Thymus (tissue), 14 donors: ENCODE measurements at places on chromosomes 5 and 9.

DNA sequence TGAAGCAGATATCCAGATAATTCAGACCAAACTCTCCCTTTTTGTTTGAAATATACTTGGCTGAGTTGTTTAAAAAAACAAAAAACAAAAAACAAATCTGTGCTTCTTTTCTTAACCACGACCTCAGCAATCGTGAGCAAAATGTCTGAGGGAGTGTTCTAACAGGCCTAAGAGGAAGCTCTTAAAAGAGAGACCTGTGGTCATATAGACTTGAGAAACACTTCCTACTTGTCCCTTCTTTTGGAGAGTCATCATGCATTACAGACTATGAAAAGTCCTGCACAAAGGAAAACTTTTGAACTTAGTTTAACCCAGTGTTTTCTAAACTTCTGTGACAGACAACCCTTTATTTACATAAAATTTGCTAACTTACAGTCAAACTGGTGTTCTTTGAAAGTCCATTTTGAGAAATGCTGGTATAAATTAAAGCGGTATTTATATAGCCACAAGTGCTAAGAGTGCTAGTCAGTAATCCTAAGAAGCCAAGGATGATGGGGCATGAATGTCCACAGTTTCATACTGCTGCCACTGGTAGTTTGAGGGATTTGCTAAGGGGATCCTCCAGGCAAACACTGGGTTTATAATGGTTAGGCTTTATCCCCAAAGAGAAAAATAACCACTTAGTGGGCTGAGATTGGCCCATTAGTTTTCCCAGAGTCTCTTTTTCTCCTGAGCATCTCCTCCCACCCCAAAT is 199.8 kb downstream of the LRRC70 start:
- DNase-seq: peak; percentile 1

DNA sequence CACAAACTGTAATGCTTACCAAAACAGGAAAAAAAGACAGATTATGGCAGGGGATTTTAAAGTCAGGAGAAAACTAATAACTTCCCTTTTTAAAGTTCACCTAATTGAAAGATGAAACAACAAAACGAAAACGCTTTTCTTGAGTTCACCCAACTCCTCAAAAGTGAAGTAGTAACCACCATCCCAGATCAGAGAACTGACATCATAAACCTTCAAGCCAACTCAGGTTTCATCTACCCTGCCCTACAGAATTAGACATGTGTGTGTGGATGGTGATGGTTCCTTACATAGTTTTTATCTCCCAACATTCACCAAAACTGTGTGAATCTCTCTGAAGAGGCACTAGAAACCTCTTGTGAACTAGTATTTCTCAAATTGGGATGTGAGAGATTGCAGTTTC is 195.2 kb upstream of the PTGER4 start:
- DNase-seq: no peak

- no peak for DNase-seq
Observed at GRCh38 chr5:167899490-167900070, 391.9 kb upstream of the WWC1 start.

GRCh38 chr9:124110307-124110915 is 98.8 kb downstream of the LHX2 start:
- peak; percentile 48 for DNase-seq

GRCh38 chr9:108855529-108855886 is 278 bp downstream of the ACTL7B start:
- no peak for DNase-seq

GRCh38 chr5:82255844-82256243 is 22.3 kb downstream of the RPS23 start:
- no peak for DNase-seq

DNA sequence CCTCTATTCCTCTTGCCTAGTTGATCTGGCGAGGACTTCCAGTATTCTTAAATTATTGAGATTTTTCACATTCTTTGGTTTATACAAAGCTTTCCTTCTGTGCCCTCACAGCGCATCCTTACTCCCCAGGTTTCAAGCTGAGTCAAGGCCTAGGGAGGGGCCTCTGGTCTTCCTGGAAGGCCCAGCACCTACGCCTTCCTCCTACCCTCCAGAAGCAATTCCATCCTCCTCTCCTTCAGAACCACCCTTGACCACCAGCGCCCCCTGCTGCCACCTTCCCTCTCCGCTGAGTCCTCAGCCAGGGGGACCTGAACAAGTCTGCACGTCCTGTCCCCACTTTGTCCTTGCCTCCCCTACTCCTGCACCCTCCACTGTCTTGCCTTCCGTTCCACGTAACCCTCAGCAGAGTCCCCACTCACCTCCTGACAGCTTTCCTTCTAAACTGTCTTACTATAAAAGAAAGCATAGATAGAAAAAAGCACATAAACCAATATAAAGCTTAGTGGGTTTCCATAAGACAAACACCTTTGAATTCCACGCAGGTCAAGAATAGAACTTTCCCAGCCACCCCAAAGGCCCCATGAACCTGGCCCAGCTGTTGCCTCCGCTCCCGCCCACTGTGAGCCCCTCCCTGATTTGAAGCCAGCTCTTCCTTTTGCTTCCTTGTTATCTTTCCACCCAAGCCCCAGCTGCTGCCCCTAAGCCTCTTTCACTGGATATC is 63.0 kb upstream of the CTSL start:
- DNase-seq: peak; percentile 66

DNA sequence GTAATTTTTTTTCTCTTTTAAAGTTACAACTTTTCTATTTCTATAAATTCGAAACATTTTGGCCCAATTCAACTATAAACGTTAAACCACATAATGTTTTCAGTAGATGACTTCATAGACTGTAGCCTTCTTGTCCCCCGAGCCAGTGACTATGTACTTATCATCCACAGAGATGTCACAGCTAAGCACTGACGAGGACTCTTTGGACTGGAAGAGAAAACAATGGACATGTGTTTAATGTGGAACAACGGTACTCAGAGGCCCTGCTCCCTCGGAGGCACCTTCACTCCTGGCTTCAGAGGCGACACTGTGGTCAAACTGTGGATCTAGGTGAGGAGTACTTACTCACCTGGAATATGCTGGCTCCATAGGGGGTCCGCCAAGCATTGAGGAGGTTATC is 105.2 kb downstream of the TLE1 start:
- DNase-seq: no peak

- DNase-seq: no peak
Observed at GRCh38 chr9:16252616-16253015, 617.9 kb downstream of the BNC2 start.

- DNase-seq: no peak
Observed at GRCh38 chr5:81688215-81688614, 62.7 kb downstream of the SSBP2 start.

DNA sequence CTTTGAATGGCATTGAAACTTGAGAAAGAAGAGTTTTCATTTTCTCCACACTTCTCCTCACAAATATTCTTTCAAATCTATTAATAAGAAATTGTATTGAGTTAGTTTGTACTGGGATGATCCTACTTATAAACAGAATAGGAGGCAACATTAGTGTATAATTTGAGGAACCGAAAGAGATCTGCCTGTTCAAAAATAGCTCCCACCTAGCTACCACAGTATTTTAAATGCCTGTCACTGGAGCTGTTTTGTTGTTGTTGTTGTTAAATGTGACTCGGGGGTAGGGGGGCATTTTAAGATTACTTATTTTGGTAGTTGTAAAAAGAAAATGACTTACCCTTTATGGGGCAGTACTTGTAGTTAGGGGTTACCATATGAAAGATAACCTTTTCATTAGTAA is 20.1 kb upstream of the HAPLN1 start:
- no peak for DNase-seq

- no peak for DNase-seq
Observed at GRCh38 chr5:13944560-13945199, at the start of gene DNAH5. DNAH5 (minus strand) TSS chr5:13944688; CDS start chr5:13944438, 250 bp downstream.

DNA sequence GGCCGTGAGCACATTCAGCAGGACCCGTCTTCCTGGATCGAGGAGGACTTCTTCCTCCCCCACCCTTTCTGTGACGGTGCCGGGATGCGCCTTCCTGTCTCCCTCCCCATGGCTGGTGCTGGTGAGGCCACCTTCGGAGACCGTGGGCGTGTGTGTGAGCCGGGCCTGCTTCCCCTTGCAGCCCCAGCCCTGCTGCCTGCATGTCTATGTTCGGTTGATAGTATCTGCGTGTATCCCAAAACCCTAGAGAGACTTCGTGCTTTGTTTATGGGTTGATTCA is 12.8 kb downstream of the CEP72 start:
- DNase-seq: no peak

DNA sequence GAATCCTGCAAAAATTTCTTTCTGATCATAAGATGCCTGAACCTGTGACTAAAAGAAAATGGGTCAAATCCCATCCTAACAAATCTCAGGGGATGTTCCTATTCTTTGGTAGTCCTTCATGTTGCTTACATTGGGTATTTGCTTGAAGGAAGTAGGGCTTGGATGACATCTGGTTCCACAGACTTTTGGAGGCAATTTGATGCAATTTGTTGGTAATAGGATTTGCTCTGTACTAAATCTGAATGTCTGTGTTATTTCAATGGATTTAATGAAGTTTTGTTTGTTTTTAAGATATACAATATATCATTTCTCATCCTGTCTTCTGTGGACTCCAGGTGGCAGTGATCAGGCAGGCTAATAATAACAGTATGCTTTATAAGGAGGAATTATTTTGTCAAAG is 457.9 kb downstream of the ZSWIM6 start:
- DNase-seq: no peak

DNA sequence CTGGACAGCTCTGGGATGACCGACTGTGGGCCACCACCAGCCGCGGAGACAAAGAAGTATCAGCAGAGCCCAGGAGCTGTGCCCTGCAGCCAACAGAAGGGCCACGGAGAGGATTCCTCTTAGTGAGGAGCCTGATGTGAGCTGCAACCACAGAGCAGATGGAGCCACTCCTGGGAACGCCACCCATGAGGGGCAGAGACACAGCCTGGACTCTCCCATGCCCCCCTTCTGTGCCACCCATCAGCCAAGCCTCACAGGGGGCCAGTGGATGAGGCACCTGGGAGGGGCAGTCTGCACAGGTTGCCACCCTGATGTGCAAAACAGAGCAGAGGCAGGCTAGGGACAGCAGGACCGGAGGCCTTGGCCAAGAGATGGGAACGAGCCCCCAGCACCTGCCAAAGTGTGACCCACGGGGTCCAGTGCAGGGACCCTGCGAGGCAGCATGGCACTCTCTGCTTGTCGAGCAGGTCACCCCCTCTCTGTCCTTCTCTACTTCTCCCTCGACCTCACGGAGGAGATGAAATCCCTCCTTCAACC is 380.7 kb upstream of the IRX1 start:
- no peak for DNase-seq

- DNase-seq: no peak
Observed at GRCh38 chr9:133792721-133793470, 54.7 kb upstream of the SARDH start.

GRCh38 chr9:134909511-134910481 is 7.9 kb downstream of the FCN1 start:
- DNase-seq: peak; percentile 6

DNA sequence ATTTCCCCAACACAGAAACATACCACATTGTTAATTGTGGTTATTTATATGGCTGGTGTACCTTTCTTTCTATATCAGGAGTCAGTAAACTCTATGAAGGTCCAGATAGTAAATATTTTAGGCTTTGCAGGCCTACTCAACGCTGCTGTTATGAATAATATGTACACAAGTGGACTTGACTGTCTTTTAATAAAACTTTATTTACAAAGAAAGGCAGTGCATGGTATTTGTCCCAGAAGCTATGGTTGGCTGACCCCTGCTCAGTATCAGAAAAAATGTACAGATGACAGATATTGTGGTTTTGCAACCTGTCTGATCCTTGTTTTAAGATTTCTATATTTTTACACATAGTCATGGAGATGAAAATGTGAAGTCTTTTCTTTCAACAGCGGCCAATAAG is 5.7 kb downstream of the MTRR start:
- DNase-seq: no peak

DNA sequence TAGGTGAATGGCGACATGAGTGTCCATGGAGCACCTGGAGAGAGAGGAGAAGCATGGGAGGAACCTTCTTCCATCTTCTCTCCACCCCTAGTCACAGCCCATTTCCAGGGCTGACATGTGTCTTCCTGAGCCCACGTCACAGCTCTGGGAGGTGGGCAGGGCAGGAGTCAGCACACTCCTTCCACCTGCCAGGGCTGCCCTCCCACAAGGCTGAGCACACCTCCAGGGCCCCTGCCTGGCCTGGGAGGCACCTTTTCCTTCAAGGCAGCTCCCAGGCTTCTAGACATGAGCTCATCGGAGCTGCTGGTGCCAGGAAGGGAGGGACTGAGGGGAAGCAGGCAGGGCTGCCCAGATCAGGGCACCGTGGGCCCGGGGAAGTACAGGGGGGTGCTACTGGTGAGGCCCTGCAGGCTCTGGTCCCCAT is 13.6 kb upstream of the SYNPO start:
- no peak for DNase-seq

- DNase-seq: no peak
Observed at GRCh38 chr9:133538851-133539833, 4.6 kb downstream of the ADAMTSL2 start.

DNA sequence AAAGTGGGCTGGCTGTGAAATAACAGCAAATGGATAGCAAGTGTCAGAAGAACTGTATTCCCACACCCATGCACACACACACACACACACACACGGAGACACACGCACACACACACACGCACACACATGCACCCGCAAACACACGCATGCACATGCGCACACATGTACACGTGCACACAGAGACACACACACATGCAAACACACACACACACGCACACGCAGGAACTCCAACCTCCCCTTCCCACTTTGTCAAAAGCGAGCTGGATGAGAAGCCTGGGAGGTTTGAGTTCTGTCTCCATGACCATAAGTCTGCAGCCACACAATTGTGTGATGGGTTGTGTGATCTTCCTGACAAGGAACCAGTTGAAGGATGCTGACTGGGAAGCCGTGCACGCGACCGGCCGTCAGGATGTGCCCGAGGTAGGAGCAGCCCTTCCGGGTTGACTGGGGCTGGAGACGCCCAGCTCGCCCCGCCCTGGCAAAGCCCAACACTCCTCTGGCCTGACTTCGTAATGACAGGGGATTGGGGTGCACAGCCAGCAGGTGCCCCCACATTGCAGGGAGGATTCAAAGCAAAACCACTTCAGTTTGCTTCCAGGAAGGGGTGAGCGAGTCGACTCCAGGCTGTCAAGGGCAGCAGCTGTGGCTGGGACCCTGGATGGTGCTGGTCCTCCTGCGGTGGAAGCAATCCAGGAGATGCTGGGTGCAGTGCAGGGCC is 29.3 kb upstream of the NKD2 start:
- DNase-seq: no peak

- DNase-seq: no peak
Observed at GRCh38 chr5:176754376-176754973, 55.9 kb upstream of the UNC5A start.

GRCh38 chr9:113934829-113935676 is 58.9 kb downstream of the ZNF618 start:
- no peak for DNase-seq

GRCh38 chr5:141186897-141187512 is at the start of gene PCDHB9:
PCDHB9 (plus strand) TSS chr5:141187161; CDS start chr5:141187319, 158 bp downstream.
- no peak for DNase-seq
